Ascending aorta (tissue), 2 donors: ENCODE measurements at places on chromosomes 16 and 17. TPM values are rescaled to one million over a fixed set of nuclear protein-coding genes. Genes with fewer than 3 reads are reported as not detected.
A peak's percentile ranks its signal among the peaks of the same experiment; 100 is the strongest.

Gene MT1H
- total RNA-seq = not detected

Gene PRSS21
- not detected for total RNA-seq

Gene LAT
- total RNA-seq = 53.4 TPM

Gene KIF22
- total RNA-seq = 28.6 TPM

Gene TADA2A
- 7.7 TPM for total RNA-seq

Gene VAT1L
- total RNA-seq = 12.6 TPM

Gene HS3ST3B1
- 14.6 TPM for total RNA-seq

DNA sequence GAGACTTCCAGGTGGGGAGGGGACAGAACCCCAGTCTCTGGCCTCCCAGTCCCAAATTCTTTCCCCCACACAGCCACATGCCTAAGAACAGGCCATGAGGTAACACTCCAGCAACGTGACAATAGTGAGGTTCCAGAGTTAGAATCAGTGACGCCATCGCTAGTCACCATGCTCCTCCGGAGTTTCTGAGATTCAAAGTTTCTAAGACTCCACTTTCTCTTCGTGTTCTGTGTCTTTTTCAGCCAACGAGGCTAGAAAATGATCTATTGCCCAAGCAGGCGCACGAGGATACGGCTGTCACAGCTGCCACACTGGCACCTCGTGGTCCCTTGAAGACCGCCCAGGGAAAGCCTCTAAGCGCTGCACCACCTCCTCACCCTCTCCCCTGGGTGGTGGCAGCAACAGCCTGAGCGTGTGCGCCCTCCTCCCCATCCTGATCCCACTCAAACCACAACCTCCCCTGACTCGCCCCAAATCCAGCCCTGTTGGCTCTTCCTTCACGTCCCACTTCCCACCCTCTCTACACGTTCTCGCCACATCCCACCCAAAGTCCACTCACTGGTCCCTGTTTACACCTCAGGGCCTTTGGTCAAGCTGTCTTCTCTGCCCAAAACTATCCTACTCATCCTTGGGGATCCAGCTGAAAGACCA, 1.0 kb downstream of the MCRIP1 start:
- H3K27me3 ChIP-seq = no peaks in the 10 kb centered on the region
- peak overlapping the region; percentile 94 for H3K27ac ChIP-seq
- peak overlapping the region; percentile 92 for H3K4me3 ChIP-seq
- DNase-seq = peak; percentile 71

- no peaks in the 10 kb centered on the region for H3K36me3 ChIP-seq
- H3K4me3 ChIP-seq = no peak overlapping the region
- no peaks in the 10 kb centered on the region for H3K27me3 ChIP-seq
- H3K27ac ChIP-seq = no peak overlapping the region
- peaks cover 31% of the 10 kb centered on the region for H3K4me1 ChIP-seq
Observed at GRCh38 chr16:57531635-57532265, 4.6 kb downstream of the CCDC102A start.

DNA sequence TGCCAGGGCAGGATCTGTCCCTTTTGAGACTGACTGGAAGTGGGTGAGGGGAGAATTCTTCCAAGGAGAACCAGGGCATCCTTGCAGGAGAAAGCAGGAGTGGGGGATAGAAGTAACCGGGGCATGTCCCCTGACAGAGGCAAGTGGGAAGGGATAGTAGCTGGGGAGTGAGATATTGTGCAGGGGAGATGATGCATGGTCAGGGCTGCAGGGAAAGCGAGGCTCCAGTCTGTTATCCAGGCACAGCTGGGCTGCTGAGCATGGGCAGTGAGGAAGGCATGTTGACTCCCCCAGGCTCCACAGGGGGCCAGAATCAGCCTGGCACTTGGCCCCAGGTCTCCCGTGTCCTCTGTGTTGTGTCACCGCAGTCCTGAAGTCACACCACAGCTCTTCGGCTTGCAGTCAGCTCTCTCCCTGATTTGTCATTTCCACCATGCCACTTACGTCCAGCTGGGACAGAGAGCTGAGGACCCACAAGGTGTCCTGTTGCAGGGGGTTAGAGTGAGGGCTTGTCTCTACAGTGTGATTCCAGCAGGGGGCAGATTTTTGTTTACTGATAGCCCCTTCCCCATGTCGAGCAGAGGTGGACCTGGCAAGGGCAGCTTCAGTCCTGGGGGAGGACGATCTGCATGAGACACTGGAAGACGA, 40.9 kb downstream of the B9D1 start:
- H3K4me1 ChIP-seq = no peaks in the 10 kb centered on the region
- H3K27me3 ChIP-seq = no peaks in the 10 kb centered on the region
- H3K36me3 ChIP-seq = peaks cover 5% of the 10 kb centered on the region
- H3K27ac ChIP-seq = no peak overlapping the region
- no peak overlapping the region for H3K4me3 ChIP-seq
- no peak for DNase-seq

DNA sequence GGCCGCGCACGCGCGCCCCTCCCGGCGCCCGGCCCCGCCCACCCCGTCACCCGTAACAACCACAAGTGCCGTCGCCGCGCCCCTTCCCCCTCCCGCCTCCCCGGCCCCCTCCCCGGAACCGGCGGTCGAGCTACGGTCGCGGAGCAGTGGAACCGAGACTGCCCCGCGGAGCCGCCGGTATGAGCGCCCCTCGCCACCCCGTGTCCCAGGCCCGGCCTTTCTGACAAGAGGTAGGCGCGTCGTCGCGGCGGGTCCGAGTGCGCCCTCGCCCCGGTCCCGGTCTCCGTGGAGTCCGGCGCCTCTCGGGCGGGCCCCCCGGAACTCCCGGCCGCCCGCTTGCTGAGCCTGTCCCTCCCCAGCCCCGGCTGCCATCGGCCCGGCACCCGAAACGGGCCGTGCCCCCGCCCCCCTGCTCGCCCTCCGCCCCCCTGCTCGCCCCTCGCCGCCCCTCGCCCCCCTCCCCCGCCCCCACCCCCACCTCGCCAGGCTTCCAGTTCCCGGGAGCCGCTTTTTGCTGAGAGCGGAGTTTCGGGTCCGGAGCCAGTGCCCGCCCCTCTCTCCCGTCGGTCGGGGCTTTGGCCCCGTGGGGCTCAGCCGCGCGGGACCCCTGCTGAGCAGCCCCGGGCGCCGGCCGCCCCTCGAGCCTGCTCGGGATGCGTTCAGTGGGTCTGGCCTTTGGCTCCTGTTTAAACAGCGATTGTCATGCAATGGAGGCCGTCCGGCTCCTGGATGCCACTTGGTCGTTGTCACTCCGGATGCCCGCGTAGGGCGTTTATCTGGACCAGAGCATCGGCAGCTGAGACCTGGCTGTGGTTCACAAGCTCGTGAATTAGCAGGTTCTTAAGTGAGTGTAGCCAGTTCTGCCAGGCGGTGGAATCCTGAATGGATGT, at the start of gene SEC14L1:
Gene SEC14L1 (plus strand): TSS at position 92 of the 890 bp plus-strand sequence. CDS start 2,628 bp downstream, outside the sequence.
- no peaks in the 10 kb centered on the region for H3K36me3 ChIP-seq
- H3K27ac ChIP-seq = peak within 1 kb of the TSS; percentile 93
- H3K27me3 ChIP-seq = no peaks in the 10 kb centered on the region
- H3K4me3 ChIP-seq = peak within 1 kb of the TSS; percentile 92
- DNase-seq = peak; percentile 75

DNA sequence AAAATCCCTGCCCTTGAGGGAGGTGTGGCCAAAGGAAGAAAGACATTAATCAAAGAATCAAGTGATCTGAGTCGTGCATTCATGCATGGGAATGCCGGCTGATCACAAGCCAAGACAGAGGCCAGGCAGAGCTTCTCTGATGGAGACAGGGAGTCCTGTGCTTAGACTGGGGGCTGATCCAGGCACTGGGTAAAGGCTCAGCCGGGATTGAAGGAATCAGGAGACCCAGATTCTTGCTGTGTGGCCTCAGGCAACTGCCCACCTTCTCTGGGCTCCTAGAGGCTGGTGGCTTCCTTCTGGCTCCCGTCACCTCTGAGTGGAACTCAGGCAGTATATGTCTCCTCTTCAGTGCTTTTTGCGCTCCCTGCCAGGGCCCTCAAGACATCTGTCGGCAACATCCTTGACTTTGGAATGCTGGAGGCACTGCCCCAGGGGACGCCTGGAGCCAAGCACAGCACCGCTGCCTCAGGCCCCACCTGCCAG, 17.7 kb downstream of the RAI1 start:
- no peaks in the 10 kb centered on the region for H3K36me3 ChIP-seq
- peak overlapping the region; percentile 21 for H3K27ac ChIP-seq
- H3K4me1 ChIP-seq = peaks cover 46% of the 10 kb centered on the region
- H3K4me3 ChIP-seq = no peak overlapping the region
- no peak for DNase-seq
- no peaks in the 10 kb centered on the region for H3K27me3 ChIP-seq

- H3K4me3 ChIP-seq = no peak overlapping the region
- H3K27me3 ChIP-seq = no peaks in the 10 kb centered on the region
- no peak overlapping the region for H3K27ac ChIP-seq
Observed at GRCh38 chr16:52819808-52820207, 232.9 kb downstream of the CHD9NB start.

DNA sequence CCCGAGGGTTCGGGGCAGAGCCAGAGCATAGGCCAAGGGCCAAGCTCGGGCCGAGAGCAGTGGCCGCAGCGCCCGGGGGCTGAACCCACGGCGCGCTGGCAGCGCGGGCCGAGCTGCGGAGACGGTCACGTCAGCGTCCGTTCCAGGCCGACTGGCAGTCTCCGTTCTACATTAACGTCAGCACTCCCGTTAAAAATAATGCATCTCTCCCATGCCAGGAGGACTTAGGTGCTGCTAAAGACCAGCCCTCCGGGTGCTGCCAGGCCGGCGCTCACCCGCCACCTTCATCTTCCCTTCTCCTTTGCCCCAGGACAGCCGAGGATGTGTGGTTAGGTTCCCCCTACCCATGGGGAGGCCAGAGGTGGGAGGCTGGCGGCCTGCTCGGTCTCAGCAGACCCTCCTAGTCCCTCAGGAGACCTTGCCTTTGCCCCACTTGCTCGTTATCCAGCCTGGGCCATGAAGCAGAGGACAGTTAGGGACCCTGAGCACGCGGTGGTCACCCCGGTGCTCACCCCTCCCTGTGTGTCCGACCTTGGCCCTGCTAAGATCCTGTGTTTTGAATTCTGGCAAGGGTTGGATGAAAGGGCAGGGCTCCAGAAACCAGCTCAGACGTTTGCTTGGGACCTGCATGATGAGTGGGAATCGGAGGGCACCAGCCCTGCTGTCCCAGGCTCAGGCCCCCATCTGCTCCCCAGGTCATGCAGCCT, 572 bp downstream of the MPG start:
- H3K4me1 ChIP-seq = peaks cover 54% of the 10 kb centered on the region
- peak; percentile 77 for DNase-seq
- peak overlapping the region; percentile 76 for H3K4me3 ChIP-seq
- peaks cover 23% of the 10 kb centered on the region for H3K36me3 ChIP-seq
- H3K27ac ChIP-seq = peak overlapping the region; percentile 100

- DNase-seq = no peak
- H3K4me1 ChIP-seq = peaks cover 3% of the 10 kb centered on the region
- no peak overlapping the region for H3K27ac ChIP-seq
- H3K27me3 ChIP-seq = no peaks in the 10 kb centered on the region
- no peaks in the 10 kb centered on the region for H3K36me3 ChIP-seq
- no peak overlapping the region for H3K4me3 ChIP-seq
Observed at GRCh38 chr16:4494746-4495490, 18.7 kb downstream of the HMOX2 start.

DNA sequence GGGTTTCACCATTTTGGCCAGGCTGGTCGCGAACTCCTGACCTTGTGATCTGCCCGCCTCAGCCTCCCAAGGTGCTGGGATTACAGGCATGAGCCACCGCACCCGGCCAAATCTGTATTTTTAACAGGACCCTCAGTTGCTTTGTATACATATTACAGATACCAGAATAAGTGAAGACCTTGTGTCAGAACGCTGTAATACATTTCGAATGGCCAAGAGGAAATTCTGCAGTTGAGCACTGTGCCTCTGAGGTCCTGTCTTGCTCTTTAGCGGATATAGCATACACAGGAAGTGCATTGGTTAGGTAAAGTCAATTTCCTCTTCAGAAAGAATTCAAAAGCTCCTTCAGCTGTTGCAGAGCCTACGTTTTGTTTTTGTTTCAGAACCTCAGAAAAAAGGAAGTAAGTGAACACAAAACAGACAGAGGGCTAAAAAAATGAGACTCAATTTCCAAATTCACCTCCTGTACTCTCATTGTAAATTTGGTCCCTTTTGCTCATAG, 15.7 kb downstream of the CRLF3 start:
- no peak overlapping the region for H3K4me3 ChIP-seq
- H3K27me3 ChIP-seq = no peaks in the 10 kb centered on the region
- no peak overlapping the region for H3K27ac ChIP-seq
- DNase-seq = no peak
- H3K36me3 ChIP-seq = peaks cover 11% of the 10 kb centered on the region

- no peaks in the 10 kb centered on the region for H3K36me3 ChIP-seq
- peaks cover 7% of the 10 kb centered on the region for H3K4me1 ChIP-seq
- no peak for DNase-seq
- H3K27ac ChIP-seq = no peak overlapping the region
- peak overlapping the region; percentile 58 for H3K4me3 ChIP-seq
Observed at GRCh38 chr17:38559880-38560230, 45.9 kb downstream of the SRCIN1 start.

- no peaks in the 10 kb centered on the region for H3K27me3 ChIP-seq
- H3K27ac ChIP-seq = no peak overlapping the region
- H3K4me1 ChIP-seq = no peaks in the 10 kb centered on the region
Observed at GRCh38 chr17:34283571-34283970, 2.0 kb upstream of the CCL11 start.

DNA sequence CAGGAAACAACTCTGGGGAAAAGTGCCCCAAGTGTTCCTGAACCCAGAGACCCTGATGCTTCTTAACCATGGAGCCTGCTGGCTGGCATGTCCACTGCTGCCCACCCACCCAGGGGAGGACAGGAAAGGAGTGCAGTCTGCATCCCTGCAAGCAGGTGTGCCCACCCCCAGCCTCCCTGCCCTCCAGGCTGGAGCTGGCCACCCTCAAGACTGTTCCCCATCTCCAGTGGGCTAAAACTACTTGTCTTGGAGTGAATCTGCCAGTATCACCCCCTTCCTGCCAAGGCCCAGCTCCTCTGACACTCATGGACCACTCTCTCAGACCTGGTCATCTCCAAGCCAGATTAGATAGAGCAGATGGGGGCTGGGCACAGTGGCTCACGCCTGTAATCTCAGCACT, 29.8 kb downstream of the ARHGAP27 start:
- no peak overlapping the region for H3K27ac ChIP-seq
- H3K4me3 ChIP-seq = no peak overlapping the region
- no peak for DNase-seq
- H3K4me1 ChIP-seq = peaks cover 5% of the 10 kb centered on the region
- no peaks in the 10 kb centered on the region for H3K27me3 ChIP-seq
